ENCODE measurements at places on chromosomes 2 and 18.

- no peak for DNase-seq
These were observed 80.7 kb upstream of the OSR1 start for GRCh38 chr2:19439081-19439480.

DNA sequence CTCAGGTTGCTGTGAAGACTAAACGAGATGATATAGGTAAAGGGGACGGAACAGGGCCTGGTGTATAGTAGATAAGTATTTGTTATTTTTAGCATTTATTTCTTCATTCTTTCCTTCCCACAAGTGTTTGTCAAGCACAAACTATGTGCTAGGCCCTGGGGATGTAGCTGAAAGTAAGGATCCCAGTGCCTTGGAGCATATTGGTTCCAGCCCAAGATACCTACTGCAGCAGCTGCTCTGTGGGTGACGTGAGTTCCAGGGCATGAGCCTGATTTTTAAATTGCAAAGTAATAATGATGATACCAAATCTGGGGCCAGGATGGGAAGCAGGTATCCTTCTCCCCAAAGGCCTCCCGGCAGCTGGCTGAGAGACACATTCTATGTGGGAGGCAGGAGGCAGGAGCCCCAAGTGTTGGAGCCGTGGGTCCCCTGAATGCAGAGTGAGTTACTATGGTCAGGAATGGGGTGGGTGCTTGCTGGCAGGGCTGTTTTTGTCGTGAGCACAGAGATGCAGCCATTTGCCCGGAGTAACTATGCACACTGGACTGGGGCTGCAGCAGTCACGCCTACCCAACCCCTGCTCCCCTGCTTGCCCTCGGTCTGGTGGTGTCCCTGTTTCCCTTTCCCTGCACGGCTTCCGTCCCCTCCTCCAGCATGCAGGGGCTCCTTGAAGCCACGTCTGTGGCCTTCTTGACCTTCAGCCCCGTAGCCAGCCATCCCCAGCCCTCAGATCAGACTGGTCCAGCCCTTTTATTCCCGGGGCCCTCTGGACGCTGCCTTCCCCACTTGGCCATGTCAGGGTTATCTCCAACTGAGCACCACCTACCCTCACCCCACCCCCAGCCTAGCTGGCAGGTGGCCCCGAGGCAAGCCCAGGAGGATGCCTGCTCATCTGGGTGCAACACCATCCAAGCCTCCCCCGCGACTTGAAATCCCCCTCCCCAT lies 52.4 kb downstream of the INHBB start:
- peak; percentile 5 for DNase-seq

GRCh38 chr2:99488539-99489062 lies 1.2 kb downstream of the REV1 start:
- peak; percentile 42 for DNase-seq

DNA sequence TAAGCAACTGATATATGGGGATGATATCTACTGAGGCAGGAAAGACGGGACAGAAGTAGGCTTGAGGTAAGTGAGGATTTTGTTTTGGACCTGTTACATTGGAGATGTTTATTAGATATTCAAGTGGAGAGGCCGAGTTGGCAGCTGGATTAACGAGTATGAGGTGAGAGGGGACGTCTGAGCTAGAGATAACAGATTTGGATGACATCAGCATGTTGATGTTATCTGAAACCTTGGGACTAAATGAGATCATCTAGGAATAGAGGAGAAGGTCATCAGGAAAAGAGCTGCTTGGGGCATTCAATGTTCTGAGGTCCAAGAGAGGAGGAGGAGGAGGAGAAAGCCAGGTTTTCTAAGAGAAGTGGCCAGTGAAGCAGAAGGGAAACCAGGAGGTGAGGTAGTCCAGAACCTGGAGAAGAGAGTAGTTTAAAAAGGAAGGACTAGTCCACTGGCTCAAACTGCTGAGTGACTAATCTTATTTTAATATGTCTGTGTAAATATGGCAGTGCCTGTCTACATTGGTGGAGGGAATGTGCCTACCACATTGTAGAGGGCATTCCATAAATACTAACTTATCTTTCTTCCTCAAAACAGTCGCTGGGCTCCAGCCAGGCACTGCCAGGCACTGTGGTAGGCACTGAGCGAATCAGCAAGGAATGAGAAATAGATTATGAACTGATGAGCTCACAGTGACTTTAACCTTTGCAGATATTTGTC lies 488.3 kb downstream of the DLGAP1 start:
- peak; percentile 39 for DNase-seq

DNA sequence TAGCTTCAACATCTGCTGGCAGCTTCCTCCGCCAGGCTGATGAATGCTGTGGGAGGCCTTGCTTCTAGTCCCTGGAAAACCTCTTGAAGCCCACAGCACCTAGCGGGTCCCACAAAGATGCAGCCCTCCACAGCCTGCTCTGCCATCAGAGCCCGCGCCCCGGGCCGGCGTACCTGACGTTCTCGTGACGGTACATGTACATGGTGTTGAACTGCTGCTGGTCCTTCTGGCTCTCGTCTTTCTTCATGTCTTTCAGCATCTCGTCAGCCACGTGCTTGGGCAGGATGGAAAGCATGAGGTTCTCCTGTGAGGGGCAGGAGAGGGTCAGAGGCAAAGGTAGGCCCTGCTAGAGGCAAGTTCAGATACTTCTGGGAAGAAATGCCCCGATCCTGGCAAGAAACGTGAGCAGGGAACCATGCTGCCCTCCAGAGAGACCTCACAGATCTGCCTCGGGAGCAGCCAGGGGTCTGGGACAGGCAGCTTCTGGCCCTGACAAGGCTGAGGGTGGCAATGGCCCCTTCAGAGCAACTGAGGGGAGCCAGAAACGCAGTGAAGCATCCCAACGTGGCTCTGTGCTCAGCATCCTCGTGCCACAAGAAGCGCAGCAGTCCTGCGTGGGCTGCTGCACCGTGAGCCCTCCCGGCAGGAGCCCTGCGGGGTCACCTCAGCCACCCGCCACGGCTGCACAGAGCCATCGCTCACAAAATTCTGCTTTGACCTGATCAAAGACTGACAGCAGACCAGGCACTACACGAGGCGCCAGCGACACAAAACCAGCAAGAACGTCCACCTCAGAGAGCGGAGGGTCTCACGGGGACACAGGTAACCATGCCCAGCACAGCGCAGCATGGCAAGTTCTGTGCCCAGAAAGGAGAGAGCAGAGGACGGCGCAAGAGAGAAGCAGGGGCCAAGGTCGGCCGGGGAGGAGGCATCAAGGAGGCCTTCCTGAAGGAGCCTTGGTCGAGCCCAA lies 49.1 kb downstream of the CENPO start:
- no peak for DNase-seq

- DNase-seq = peak; percentile 86
These were observed 71.3 kb upstream of the ZNF532 start for GRCh38 chr18:58793361-58793760.

DNA sequence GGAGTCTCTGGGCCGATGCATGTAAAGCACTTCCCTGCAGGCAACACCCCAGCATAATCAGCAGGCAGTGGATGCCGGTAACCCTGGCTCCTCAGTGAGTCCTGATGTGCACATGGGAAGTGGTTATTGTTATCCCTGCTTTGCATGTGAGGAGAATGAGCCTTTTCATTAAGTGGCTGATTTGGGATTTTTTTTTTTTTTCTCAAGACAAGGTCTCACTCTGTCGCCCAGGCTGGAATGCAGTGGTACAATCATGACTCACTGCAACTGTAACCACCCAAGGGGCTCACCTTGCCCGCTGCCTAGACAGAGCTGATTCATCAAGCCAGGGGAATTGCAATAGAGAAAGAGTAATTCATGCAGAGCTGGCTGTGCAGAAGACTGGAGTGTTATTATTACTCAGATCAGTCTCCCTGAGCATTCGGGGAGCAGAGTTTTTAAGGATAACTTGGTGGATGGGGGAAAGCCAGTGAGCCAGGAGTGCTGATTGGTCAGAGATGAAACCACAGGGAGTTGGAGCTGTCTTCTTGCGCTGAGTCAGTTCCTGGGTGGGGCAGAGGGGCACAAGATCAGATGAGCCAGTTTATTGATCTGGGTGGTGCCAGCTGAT lies 95.4 kb downstream of the SOCS6 start:
- peak; percentile 43 for DNase-seq

DNA sequence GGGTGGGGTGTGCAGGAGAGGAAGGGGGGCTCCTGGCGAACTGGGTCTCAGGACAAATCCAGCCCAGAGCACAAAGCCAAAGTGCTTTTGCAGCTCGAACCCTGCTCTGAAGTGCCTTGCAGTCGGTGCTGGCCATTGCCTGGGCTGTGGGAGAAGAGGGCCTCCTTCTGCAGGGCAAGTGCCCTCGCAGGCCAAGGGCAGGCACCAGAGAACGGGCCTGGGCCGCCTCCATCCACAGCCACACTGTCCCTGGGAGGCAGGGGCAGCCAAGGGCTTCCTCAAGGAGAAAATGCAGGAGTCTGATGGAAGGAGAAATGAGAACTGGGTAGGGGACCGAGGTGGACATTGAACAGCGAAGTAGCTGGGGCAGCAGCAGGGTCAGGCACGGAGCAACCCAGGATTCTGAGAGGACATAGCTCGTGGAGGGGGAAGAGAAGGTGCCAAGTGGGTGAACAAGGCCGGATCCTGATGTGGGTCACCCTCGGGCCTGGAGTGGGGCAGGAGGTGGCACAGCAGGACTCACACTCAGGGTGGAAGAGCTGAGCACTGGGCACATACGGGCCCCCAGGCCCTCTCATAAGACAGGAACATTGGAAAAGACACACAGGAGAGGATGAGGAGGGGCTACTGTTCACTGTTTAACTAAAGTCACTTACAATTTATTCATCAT lies 312.8 kb upstream of the SALL3 start:
- DNase-seq = no peak

- peak; percentile 21 for DNase-seq
These were observed 237.7 kb downstream of the SEPTIN10 start for GRCh38 chr2:109376115-109376514.

DNA sequence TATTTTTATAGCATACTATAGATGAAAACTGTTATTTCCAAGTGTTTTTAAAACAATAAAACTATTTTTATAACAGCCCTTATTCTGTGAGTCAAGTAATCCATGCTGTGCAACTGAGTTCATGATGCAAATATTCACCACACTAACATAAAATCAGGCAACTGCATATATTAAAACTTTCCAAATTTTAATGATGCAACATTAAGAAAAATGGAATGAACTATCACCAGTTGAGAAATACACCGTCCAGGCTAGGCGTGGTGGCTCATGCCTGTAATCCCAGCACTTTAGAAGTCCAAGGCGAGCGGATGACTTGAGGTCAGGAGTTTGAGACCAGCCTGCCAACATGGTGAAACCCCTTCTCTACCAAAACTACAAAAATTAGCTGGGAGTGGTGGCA lies 114.5 kb downstream of the CDH2 start:
- peak; percentile 51 for DNase-seq

Data from fibroblast of pulmonary artery (primary cell).